Subcutaneous preadipocyte (primary cell): ENCODE measurements at places on chromosomes 4 and X. TPM values are rescaled to one million over a fixed set of nuclear protein-coding genes. Genes with fewer than 3 reads are reported as not detected.

The TMEM255A gene
- under 0.01 and 0.37 TPM in 2 replicates for total RNA-seq

The SFRP2 gene
- 1.8 and 4.8 TPM in 2 replicates for total RNA-seq

The KLB gene
- not detected in 2 replicates for total RNA-seq

The MND1 gene
- 7.3 and 8.0 TPM in 2 replicates for total RNA-seq

The SLC35A2 gene
- 11.4 and 12.7 TPM in 2 replicates for total RNA-seq

The SSX1 gene
- total RNA-seq = not detected in 2 replicates

The YIPF7 gene
- total RNA-seq = not detected in 2 replicates

The GABRQ gene
- total RNA-seq = not detected in 2 replicates

The ESX1 gene
- not detected in 2 replicates for total RNA-seq

The RHOH gene
- 0.20 TPM in 1 of 2 replicates, not detected in the other for total RNA-seq

The EFHC2 gene
- 0.20 and 0.37 TPM in 2 replicates for total RNA-seq

The USP51 gene
- total RNA-seq = 1.2 and 2.2 TPM in 2 replicates

The ATP1B4 gene
- total RNA-seq = not detected in 2 replicates

The ZNF81 gene
- total RNA-seq = 4.0 and 5.9 TPM in 2 replicates

The APLN gene
- total RNA-seq = 0.73 and 0.78 TPM in 2 replicates

The CXorf65 gene
- not detected in 2 replicates for total RNA-seq
